ENCODE measurements at places on chromosomes 5 and 9. TPM values are rescaled to one million over a fixed set of nuclear protein-coding genes. Genes with fewer than 3 reads are reported as not detected.

The ADAMTS16 gene
- not detected for total RNA-seq

The PCDHGB4 gene
- total RNA-seq, result 15.2 TPM

The SCGB3A2 gene
- not detected for total RNA-seq

The FOXD4L4 gene
- total RNA-seq, result 0.19 TPM

The ASPN gene
- total RNA-seq, result not detected

The NUTM2F gene
- total RNA-seq, result not detected

The RFX3 gene
- 2.9 TPM for total RNA-seq

The NDFIP1 gene
- 56.1 TPM for total RNA-seq

The PRRT1B gene
- total RNA-seq, result not detected

The AGXT2 gene
- not detected for total RNA-seq

The PRR7 gene
- 21.2 TPM for total RNA-seq

The TAF11L14 gene
- total RNA-seq, result not detected

The SLC25A48 gene
- not detected for total RNA-seq

The CCNO gene
- total RNA-seq, result 0.33 TPM

The GRK6 gene
- total RNA-seq, result 27.4 TPM

The SLC25A2 gene
- 0.48 TPM for total RNA-seq

The SHOC1 gene
- total RNA-seq, result not detected

The PROB1 gene
- 7.2 TPM for total RNA-seq

The NSG2 gene
- not detected for total RNA-seq

The PKD2L2 gene
- total RNA-seq, result not detected

The TGFBI gene
- total RNA-seq, result 7.6 TPM

The AKNA gene
- 10.3 TPM for total RNA-seq

The OTULINL gene
- total RNA-seq, result under 0.01 TPM

The NRARP gene
- total RNA-seq, result 64.3 TPM

The NTNG2 gene
- 0.10 TPM for total RNA-seq

The SLC6A19 gene
- not detected for total RNA-seq

The LHX3 gene
- not detected for total RNA-seq

The CEP72 gene
- total RNA-seq, result 4.1 TPM

The FYB1 gene
- total RNA-seq, result not detected

The DRD1 gene
- total RNA-seq, result not detected

The ZFP37 gene
- total RNA-seq, result 1.1 TPM

The PLEKHG4B gene
- total RNA-seq, result not detected

The FBXW2 gene
- 43.3 TPM for total RNA-seq

The CACNA1B gene
- under 0.01 TPM for total RNA-seq

The CARTPT gene
- not detected for total RNA-seq

The SEMA6A gene
- total RNA-seq, result 9.5 TPM

The MCTP1 gene
- total RNA-seq, result 171 TPM

The ZNF169 gene
- total RNA-seq, result 5.2 TPM

The DBH gene
- total RNA-seq, result not detected

The POLR1E gene
- total RNA-seq, result 20.8 TPM

The FOXD4L6 gene
- 0.33 TPM for total RNA-seq

The PCDHGB3 gene
- total RNA-seq, result 6.5 TPM

The BARHL1 gene
- not detected for total RNA-seq

The OR2S2 gene
- not detected for total RNA-seq

The PANK3 gene
- total RNA-seq, result 63.5 TPM

The STPG3 gene
- not detected for total RNA-seq

The SMC2 gene
- 10.1 TPM for total RNA-seq

The SYK gene
- total RNA-seq, result not detected

The CER1 gene
- total RNA-seq, result not detected

The PLAC8L1 gene
- 0.29 TPM for total RNA-seq

Data from vein endothelial cell (primary cell).